Stimulated activated CD8-positive, alpha-beta memory T cell treated with anti-CD3 and anti-CD28 coated beads, Interleukin-4, amount 100 ng/mL, for 48 hours (primary cell): ENCODE measurements at places on chromosomes 13 and 19.

GRCh38 chr13:98613591-98613990 is 36.7 kb upstream of the STK24 start:
- no peak for DNase-seq

DNA sequence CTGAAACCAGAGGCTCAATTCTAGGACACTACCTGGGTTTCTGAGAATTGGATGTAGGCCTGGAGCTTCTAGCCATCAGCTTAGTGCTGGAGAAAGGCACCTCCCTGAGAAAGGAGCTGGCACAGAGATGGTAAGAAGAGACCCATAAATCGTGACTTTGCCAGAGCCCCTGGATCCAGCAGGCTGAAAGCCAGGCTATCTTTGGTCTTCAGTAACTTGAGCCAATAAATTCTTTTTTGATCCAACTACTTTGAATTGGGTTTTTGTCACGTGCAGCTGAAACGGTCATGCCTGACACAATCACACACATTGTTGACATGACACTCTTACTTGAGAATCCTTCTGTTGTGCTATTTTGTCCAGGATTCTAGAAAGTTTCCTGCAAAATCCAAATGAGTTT is 103.4 kb downstream of the LHFPL6 start:
- DNase-seq = no peak

GRCh38 chr13:94534166-94534565 is 54.7 kb upstream of the DCT start:
- no peak for DNase-seq

- DNase-seq = no peak
Observed at GRCh38 chr13:60619461-60619860, 222.4 kb downstream of the TDRD3 start.

- DNase-seq = no peak
Observed at GRCh38 chr19:36987091-36987490, 71.0 kb downstream of the ZNF568 start.

DNA sequence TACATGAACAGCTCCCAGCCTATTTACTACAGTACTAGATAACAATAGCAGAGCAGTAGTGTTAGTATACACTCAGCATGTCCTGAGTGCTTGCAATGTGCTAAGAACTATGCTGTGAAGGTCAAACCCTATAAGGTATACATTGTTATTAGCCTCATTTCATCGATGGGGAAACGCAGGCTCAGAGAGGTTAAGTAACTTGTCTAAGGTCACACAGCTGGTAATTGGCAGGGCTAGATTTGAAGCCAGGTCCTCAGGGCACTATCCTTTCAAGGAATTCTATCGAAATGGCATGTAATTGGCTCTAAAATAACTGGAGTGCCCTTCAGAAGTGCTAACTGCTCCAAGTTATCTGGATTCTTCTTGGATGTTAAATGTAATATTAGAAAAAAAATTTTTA is 295.6 kb downstream of the ZNF536 start:
- no peak for DNase-seq

GRCh38 chr19:40800997-40801377 is 2.0 kb downstream of the EGLN2 start:
- DNase-seq = no peak

GRCh38 chr13:51644654-51645053 is 60.4 kb downstream of the WDFY2 start:
- DNase-seq = no peak

GRCh38 chr13:45180713-45181601 is 19.9 kb downstream of the KCTD4 start:
- no peak for DNase-seq
